ENCODE measurements at places on chromosomes 1 and 21. TPM values are rescaled to one million over a fixed set of nuclear protein-coding genes. Genes with fewer than 3 reads are reported as not detected.

- no peak for DNase-seq
Measured at GRCh38 chr1:205630651-205631009, 1.2 kb downstream of the ELK4 start.

DNA sequence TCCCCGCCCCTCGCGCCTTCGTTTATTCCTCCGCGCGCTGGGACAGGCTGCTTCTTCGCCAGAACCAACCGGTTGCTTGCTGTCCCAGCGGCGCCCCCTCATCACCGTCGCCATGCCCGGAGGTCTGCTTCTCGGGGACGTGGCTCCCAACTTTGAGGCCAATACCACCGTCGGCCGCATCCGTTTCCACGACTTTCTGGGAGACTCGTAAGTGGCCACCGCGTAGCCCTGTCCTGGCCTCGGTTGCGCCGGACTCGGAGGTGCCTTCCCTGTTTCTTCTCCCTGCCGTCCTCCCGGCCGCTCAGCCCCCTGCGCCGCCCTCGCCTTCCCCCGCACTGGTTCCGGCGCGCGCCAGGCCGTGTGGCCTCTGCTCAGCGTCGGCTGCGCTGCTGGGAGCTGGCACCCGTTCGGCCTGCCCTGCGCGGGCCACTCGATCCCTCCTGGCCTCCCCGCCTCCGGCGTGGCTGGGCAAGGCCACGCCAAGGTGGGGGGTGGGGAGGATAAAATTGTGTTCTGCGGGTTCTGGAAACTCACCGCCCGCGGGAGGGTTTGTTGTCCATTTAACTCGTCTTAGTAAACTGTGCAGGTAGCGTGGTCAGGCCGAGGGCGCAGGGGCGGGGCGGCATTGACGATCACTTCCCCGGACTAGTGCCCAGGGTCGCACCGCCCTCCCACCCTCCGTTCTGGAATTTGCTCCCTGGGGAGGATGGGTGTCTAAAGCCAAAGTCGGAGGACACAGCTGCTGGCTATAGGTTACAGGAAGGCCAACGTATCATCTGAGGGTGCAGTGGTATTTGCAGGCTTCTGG, at the start of gene PRDX6:
Gene PRDX6, plus strand, starts transcription at position 50 of the 808 bp plus-strand sequence. Its CDS starts 63 bp downstream, at position 113.
- peak; percentile 97 for DNase-seq

- DNase-seq, result no peak
Measured at GRCh38 chr1:55034476-55035133, 4.7 kb upstream of the PCSK9 start.

DNA sequence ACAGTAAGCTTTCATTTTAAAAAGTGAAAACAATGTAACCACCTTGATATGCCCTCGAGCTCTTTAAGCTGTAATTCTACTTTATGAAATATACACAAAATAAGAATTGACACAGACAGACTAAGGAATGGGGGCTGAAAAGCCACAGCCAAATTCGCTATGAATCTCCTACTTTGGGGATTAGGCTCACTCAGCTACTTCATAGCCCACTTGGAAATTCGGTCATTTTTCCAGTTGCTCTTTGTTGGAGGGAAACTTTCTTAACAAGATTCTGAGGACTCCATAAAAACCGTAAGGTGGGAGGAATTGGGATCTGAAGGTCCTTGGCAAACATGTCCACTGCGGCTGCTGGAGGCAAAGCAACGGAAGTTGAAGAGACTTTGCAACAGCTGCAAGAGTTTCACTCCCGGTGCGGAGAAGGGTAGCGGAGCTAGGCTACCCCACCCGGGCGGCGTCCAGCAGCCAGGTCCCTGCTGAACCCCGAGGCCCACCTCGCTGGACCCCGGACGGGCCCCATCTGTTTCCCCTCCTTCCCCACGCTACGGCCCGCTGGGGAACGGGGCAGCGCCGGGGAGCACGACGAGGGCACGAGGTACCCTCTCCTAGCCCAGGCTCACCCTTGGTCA, 634 bp downstream of the MYCBP start:
- no peak for DNase-seq

DNA sequence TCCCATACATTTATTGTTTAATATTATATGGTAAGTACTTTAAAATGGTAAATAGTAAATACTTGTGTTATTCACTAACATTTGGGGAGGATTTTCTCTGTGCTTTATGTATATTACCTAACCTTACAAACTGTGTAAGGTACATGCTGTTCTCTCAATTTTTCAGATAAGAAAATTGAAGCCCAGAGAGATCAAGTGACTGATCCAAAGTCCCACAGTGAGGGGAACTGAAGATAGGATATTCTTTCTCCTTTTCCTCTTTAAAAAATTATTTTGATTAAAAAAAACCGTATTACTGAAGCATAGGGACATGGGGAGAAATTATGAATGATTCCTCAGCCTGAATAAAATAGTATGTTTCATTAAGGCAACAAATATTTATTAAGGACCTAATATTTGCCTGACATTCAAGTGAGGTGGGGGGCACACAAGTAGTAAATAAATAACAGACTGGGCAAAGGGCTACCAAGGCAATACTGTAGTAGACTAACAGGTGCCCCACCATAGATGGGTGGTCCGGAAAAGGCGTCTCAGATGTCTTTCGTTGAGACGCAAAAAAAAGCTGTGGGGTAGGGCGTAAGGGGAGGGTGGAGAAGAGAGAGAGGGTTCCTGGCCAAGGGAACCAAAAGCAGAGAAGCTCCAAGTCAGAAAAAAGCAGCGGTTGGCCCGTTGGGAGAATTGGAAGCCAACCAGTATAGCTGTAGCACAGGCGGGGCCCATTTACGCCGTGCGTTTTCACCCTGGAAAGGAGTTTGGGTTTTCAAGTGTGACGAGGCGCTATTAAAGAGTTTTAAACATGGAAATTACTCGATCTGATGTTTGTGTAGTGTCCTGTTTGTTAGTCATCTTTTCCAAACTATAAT, 944 bp upstream of the AGO3 start:
- DNase-seq, result no peak

DNA sequence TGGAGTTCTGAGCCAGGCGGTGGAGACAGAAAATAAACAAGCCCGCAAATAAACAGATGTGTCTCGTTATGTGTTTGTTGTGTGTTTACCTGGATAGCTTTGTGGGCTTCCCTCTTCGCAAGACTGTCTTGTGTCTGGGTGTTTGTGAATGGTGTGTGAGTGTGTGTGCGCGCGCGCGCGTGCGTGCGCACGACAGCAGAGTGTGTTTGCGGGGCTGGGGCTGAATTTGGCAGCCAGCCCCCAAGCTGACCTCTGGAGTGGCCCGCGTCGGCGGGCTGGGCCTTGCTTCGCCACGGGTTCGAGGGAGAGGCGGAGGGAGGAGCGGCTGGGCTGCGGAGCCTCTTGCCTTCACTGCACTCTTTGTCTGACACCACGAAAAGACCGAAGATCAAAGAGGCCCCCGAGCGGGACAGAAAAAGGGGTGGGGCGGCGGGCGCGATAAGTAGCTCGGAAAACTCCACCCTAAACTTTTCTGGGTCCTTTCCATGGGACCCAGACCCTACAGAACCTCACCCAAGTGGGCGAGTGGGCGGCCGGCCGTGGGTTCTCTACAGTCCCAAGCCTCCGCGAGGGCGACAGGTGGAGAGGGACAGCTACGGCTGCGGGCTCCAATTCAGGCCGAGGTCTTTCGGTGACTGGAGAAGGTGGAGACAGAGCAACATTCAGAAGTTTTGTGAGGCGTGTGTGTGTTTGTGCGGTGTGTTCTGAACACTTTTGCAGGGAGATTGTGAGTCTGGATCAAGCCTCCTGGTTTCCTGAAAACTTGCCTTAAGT, 14.5 kb downstream of the PAX7 start:
- no peak for DNase-seq

DNA sequence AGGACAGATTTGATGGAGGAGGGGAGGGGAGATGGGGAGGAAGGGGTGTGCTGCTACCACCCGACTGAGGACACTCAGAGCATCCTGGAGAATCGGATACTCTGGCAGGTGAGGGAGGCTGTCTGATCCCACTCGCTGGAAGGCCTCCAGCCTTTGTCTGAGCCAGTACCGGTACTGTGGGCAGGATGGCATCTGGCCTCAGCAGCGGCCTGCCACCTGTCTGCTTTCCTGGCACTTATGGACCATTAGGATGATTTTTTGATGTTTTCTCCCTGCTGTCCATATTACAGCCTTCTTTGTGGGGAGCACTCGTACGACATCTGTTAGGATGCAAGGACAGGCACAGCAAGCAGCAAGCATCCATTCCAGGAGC, 11.5 kb downstream of the ATP2B4 start:
- no peak for DNase-seq

- DNase-seq, result no peak
Measured at GRCh38 chr21:26653430-26653829, 80.3 kb upstream of the CYYR1 start.

DNA sequence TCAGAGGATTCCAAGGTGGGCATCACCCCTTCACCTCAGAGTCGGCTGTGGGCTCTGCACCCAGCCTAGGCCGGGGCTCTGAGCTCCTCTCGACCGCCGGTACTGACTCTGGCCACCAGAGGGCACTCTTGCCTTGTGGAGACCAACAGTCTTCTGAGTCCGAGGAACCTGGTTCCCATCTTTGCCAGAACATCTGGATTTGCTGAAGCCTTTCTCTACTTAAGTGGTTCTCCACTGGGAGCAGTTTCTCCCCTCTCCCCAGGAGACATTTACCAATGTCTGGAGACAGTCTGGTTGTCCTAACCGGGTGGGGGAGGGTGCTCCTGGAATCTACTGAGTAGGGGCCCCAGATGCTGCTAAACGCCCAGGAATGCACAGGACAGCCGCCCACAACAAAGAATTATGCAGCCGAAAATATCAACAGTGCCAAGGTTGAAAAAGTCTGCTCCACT, 9.4 kb downstream of the ETV3L start:
- peak; percentile 86 for DNase-seq

DNA sequence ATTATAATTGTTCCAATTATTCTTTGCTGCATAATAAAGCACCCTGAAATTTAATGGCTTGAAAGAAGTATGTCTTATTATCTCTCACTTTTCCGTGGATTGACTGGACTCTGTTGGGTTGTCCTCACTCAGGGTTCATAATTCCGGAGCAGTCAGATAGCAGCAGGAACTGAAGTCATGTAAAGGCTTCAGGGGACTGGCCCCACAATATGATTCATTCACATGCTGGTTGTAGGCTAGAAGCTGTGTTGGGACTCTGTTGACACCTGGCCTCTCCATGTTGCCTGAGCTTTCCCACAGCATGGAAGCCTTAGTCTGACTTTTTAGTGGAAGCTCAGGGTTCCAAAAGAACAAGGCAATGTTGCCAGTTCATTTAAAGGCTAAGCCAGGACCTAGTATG, 367.1 kb upstream of the ADGRL2 start:
- no peak for DNase-seq

DNA sequence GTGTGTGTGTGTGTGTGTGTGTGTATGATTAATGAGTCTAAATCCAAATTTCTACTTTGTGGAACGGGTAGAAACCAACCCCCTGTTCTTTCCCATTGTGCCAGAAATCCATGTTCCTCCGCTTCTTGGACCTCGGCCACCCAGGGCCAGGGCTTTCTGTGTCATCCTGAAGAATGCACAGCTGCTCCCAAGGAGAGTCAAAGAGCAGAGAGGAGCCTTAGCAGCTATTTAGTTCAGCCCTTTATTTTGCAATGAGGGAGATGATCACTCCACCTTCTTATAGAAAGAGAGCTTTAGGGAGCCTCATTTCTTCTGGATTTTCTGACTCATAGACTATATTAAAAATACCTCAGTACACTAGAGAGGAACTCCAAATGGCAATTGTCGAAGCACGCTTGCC, 489.3 kb upstream of the VAMP3 start:
- no peak for DNase-seq

- no peak for DNase-seq
Measured at GRCh38 chr1:86640161-86640670, 64.2 kb upstream of the SH3GLB1 start.

GRCh38 chr1:204705888-204706837, 20.6 kb upstream of the LRRN2 start:
- no peak for DNase-seq

- no peak for DNase-seq
Measured at GRCh38 chr1:212141404-212141803, 105.9 kb downstream of the DTL start.

GRCh38 chr1:8878448-8878697, at the start of gene ENO1:
Gene ENO1, minus strand, starts transcription at chr1:8878686. Its CDS starts 3,778 bp downstream, at chr1:8874908.
- no peak for DNase-seq

DNA sequence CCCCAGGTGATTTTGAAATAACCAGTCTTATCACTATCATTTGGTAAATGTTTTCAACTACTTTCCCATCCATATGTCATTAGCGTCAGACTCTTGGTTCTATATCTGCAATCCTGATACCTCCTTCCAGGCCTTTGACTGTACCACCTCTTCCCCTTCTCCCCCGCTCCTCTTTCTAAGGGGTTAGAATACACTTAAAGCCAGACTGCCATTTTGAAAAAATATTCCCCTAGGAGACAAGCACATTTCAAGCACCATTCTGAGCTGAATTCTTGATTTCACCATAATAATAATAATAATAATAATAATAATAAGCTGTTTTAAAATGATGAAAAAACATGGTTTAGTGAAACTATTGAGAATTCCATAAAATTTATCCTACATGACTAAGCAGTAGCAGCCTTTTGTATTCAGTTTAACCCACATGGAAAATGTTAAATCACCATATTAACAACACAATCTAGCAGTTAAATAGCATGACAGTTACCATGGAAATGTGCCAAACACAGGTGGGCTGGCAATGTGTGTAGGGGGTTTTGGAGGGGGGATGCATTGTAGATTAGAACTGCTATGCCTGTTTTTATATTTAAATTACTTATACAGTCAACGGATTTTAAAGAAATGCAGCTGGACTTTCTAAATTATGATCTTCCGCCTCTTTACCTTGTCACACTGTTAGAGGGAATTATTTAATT, 480.2 kb upstream of the DEPDC1 start:
- no peak for DNase-seq

GRCh38 chr1:73637264-73637663, 560.7 kb downstream of the LRRIQ3 start:
- no peak for DNase-seq

GRCh38 chr1:11394592-11395245, 84.2 kb upstream of the DISP3 start:
- DNase-seq, result no peak

DNA sequence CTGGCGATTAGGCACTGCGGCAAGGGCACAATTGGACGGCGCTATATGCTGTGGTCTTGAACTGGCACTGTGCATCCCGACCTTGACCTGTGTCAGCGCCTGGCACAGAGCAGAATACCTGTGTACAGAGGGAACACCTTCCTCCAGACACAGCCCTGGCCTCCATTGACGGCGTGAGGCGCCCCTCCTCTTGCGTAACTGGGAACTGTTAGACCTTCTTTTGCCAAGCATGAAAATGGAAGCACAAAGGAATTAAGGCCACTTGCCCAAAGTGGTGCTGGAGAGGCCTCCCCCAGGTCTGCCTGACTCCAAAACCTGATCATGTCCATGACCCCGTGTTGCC, 6.8 kb upstream of the AGTRAP start:
- DNase-seq, result no peak

GRCh38 chr1:100510451-100510850, 27.5 kb upstream of the GPR88 start:
- DNase-seq, result no peak

Gene CLDN17
- not detected for total RNA-seq

Gene LCE1E
- 110 TPM for total RNA-seq

Gene PTPN22
- total RNA-seq, result 0.91 TPM

Gene FCRL5
- total RNA-seq, result not detected

Gene DCDC2B
- not detected for total RNA-seq

Gene GNG12
- total RNA-seq, result 89.7 TPM

Measured in lower leg skin (tissue), 4 donors.